ENCODE measurements at places on chromosomes 5 and 9. TPM values are rescaled to one million over a fixed set of nuclear protein-coding genes. Genes with fewer than 3 reads are reported as not detected.

MED7 gene
- 15.0 TPM for total RNA-seq

FOCAD gene
- 28.6 TPM for total RNA-seq

LRRTM2 gene
- 0.07 TPM for total RNA-seq

SLIT3 gene
- not detected for total RNA-seq

PCDHGB3 gene
- 0.88 TPM for total RNA-seq

REEP2 gene
- 1.1 TPM for total RNA-seq

TUSC1 gene
- total RNA-seq = 0.32 TPM

ORM2 gene
- not detected for total RNA-seq

PAEP gene
- not detected for total RNA-seq

PTGES gene
- total RNA-seq = not detected

MVB12B gene
- 7.7 TPM for total RNA-seq

ZNF300 gene
- 0.54 TPM for total RNA-seq

TEX48 gene
- total RNA-seq = 1.1 TPM

DYNC2I2 gene
- 38.3 TPM for total RNA-seq
